ENCODE measurements at places on chromosomes 6 and 20.

GRCh38 chr6:160519133-160519532, 144.9 kb downstream of the LPA start:
- no peak for DNase-seq

- no peak for DNase-seq
These were observed 40.7 kb downstream of the PYGB start for GRCh38 chr20:25288291-25289181.

DNA sequence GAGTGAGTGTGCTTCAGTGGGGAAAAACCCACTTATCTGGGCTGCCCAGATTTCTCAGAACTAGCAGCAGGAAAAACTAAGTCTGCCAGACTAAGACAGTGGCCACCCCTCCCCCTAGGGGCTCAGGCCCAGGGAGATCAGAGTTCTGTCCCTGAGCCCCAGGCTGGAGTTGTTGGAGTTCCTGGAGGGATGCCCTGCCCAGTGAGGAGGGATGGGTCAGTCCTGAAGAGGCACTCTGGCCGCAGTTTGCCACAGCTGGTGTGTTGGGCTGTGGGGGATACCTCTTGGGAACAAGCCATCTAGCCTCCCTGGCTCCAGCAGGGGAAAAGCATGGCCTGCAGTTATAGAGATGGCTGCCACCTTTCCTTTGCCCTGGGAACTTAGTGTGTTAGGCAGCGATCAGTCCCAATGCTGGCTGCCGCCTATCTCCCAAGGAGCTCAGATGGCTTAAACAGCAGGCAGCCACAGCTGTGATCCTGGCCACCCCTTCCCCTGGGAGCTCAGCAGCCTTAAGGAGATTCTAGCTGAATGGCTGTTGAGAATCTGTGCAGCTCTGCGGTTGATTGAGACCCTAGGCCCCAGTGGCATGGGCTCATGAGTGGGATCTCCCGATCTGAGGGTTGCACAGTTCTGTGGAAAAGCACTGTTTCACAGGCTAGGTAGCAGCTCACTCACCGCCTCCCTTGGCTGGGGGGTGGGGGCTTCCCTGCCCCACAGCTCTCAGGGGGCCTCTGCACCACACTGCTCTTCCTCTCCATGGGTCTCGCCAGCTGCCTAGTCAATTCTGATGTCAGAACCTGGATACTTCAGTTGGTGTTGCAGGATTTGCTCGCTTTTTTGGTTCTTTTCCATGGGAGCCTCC, 13.2 kb downstream of the SIRPG start:
- no peak for DNase-seq

DNA sequence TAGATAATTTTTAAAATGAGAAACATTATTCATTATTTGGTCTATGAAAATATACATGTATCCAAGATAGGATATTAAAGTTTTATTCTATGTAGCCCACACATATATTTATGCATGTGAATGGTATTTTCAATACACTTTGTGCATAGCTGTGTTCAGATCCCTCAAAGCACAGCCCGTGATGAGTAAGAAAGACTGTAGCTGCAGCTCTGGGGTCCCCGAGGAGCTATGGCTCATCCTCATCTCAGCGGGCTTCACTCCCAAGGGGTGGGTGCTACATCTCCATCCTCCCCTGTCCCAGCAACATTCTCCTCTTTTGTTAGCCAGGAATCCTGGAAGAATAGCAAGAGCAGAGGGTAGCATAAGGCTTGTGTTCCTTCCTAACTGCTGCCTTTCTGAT, 130.8 kb downstream of the SAMD5 start:
- DNase-seq: no peak

- DNase-seq: no peak
These were observed 223.7 kb downstream of the TAF4 start for GRCh38 chr20:61841966-61842365.

GRCh38 chr20:2771631-2772080, 28.8 kb downstream of the CPXM1 start:
- DNase-seq: no peak

DNA sequence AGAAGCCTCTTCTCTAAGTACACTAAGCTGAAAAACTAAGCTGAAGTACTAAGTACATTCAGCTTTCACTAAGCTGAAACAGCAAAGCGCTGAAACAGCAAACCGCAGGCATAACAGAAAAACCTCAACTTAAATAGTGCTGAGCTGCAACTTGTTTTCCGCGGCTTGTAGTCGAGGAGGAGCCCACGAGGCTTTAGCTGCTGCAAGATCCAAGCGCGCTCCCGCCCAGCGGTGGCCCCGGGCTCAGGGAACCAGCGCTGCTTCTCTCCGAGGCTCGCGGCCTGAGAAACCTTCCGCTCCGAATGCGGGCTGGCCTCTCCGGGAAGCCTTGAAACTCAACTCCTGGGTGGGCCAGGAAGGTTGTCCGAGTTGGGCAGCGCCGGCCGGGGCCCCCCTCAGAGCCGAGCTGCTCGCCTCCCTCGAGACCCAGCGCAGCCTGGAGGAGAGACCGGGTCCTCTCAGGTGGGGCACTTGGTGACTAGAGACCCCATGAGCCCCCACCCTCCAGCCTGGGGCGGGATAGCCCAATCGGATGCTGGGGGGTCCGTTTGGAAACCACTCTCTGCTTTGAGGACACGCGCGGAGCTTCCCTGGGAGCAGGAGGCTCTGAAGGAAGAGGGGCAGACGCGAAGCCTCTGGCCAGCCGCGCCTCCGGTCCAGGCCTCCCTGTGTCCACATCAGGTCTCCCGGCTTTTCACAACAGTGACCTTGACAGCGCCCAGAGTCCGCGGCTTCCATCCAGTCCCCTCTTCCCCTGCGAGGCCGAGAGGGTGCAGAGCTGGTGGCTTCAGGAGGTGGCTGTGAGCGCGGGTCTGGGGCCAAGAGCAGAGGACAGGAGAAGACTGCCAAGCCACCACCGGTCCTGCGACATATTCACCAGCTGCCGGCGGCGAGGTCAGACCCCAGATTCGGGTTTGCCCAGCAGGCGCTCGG, 38.1 kb upstream of the HLA-E start:
- peak; percentile 24 for DNase-seq

DNA sequence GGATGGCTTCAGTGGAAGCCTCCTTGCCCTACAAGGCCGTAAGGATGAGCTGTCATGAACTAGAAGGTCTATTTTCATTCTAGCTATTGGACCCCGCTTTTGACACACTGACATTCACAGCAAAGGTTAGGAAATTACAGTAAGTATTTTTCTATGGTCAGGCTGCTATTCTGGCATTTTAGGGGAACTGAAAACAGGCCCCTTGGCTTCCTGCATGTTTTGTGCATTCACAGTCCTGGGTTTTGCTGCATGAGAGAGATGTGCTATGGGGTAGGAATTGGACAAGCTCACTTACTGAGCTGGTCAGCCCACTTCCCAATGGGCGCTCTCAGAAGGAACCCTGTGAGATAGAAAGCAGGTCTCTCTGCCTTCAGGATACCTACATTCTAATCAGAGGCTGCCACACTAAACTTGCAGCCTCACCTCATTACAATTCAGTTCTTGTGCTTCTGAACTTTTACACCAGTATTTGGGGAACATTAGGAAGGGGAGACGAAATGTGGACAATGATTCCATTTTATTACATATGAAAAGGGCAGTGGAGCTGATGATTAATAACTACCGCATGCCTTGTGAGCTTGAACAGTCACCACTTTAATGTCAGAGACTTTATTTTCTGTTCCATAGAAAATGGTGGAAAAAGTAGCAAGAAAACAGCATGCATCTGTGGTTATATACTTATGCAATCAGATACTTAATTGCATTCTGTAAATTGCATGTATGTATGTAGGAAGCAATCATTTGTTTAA, 86.6 kb upstream of the TAB2 start:
- DNase-seq: no peak

DNA sequence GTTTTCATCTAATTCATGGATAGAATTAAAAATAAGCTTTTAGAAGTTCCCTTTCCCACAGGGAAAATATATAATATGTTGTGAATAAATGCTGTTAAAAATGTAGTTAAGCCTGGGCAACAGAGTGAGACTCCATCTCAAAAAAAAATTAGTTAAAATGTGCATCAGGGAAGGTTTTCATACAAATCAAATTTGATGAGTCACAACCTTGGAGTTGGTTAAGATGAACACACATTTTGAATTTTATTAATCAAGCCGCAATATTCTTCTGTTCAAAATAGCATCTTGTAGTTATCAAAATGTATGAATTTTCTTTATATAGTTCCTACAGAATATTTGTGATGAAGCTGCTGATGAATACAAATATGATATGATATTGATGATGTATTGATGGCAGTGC, 30.9 kb upstream of the SERPINB9 start:
- DNase-seq: no peak

- no peak for DNase-seq
These were observed 501.4 kb downstream of the BCKDHB start for GRCh38 chr6:80607811-80608391.

DNA sequence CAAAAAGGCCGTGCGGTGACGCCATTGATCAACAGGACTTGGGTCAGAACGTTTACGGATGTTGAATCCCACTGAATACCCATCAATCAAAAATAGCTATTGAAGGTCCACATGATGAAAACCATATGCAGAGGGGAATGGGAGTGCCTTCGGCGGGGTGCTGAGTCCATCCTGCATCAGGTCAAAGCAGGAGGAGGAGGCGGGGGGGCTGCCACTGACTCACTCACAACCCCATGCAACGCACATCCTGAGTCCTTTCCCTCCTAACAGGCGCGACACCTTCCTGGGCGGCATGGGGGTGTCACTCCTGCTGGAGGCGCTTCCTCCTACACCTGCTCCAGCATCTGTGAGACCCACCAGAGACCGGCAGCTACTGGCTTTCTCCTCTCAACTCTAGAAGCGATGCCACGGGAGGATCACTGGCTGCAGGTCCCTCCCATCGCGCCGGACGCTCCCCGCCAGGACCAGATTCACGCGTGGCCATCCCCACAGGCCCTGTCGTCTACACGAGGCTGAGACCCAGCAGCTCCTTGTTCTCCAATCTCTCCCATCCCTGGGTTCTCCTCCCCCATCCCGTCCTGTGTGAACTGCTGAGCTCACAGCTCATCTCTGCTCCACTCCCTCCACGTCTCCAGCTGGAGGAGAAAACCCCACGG, 170.6 kb upstream of the THBS2 start:
- no peak for DNase-seq

- no peak for DNase-seq
These were observed 70.0 kb upstream of the SHLD1 start for GRCh38 chr20:5680192-5680591.

- DNase-seq: no peak
These were observed 2.9 kb upstream of the PKIG start for GRCh38 chr20:44579313-44580081.

GRCh38 chr20:57308451-57309271, 20.9 kb upstream of the SPO11 start:
- no peak for DNase-seq

DNA sequence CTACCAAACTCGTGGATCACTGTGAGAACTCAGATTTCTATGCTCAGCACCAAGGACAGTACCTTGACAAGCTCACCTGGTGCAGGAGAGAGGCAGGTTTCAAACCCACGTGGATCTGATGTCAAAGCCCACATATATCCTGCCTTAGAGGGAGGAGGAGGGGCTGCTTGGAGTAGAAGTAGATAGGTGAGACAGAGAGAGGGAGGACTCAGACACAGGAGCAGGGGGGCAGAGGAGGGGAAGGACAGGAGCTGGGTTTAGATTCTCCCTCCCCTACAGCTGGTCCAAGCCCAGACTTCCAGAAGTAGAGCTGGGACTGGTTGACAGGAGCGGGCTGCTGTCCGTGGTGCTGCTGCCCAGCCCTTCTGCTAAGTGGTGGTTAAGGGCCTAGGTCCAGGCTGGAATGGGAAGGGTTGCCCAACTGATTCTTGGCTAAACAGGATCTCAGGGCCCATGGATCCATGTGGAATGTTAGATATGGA, 77.5 kb downstream of the CDH22 start:
- DNase-seq: no peak

DNA sequence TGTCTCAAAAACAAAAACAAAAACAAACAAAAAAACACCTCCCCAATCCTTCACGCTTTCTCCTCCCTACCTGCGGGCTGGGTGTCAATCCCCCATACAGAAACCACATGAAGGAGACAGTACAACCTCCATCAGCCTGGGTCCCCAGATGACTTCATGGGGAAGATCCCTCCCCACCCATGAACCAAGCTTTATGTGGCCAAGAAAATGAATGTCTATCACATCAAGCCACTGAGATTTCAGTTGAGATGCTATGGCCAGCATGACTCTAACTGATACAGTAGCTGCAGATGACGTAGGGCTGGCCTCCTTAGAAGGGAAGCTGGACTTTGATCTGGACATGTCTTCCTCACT, 21.2 kb upstream of the BNIP5 start:
- DNase-seq: no peak

DNA sequence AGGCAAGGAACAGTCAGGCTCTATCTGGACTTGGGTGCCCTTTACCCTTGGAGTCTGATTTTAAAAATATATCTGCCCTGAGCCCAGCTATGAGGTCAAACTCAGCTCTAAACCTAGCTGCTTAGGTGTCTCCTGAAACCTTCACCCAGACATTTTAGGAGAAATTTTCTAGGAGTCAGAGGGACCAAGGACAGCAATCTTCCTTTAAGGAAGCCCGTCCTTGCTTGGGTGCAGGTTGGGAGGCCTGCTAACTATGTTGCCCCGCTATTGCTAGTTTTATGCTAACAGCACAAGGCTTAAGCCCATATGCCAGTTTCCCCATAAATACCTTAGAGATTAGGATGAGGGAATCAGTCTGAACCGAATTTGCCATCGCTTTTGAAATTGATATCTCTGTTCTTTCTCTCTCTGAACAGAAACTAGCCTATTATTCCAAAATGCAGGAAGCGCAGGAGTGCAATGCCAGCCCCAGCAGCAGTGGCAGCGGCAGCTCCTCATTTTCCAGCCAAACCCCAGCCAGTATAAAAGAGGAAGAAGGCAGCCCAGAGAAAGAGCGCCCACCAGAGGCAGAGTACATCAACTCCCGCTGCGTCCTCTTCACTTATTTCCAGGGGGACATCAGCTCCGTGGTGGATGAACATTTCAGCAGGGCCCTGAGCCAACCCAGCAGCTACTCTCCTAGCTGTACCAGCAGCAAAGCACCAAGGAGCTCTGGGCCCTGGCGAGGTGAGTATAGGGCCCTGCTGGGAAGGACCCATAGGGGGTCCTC, 2.6 kb downstream of the VGLL2 start:
- no peak for DNase-seq

- DNase-seq: no peak
These were observed 231.8 kb upstream of the RREB1 start for GRCh38 chr6:6875818-6876470.

DNA sequence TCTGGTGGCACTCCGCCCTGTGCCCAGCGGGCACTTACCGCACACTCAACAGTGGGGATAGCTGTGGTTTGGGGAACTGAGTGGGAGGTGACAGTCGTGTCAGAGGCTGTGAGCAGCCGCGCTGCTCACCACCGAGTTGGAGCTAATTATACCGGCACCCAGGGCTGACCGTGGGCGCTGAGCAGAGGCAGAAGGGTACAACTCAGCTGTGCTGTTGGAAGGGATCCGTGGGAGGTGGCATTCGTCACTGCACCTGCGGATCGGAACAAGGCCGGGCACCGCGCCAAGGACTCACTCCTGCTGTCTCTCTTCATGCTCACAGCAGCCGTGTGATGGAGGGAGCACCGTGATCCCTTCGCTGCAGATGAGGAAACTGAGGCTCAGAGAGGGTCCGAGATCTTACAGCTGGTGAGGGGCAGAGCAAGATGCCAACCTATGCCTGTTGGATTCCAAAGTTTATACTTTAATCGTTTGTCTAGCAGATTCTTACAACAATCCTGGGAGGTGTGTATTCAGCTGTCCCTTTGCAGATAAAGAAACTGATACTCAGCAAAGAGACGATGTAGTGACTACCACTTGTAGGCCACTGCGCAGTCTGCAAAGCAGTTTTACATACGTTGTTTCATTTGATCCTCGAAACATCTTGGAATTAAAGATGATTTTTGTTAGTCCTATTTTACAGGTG, 713 bp upstream of the ELMO2 start:
- DNase-seq: peak; percentile 64
